BE2C (cell line): ENCODE measurements at places on chromosomes 12 and 14.

DNA sequence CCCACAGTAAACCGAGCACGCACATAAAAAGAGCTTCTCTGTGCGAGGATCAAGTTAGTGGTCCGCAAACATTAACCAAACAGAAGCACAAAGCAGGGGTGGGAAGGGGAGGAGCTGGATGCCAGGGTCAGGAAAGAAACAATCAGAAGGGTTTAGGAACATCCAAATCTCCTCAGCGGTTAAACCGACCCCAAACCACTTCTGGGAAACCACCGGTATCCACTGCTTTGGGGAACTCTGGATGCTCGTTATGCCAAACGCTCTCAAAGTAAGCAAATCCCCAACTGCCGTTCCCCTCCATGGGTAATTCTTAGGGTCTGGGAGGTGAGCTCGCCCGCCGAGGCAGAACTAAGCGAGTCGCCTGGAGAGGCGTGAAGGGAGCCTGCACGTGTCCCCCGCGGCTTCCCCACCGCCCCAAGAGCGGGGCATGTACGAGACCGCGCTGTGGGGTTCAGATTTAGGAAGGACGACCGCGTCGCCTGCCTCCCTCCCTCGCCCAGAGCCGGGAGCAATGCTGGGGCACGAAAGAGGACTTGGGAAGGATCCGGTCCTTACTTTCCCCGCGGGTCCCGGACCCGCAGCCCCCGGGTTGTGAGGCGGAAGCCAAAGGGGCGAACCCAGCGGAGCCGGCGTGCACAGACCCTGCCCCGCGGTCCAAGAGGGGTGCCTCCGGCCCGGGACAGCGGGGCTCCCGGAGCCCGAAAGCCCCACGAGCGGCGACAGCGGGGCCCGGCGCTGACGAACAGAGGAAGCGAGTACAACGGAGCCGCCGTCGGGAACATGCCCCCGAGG, 711 bp downstream of the SBNO1 start:
- peak; percentile 21 for DNase-seq

GRCh38 chr12:120993496-120993895, 15.2 kb downstream of the HNF1A start:
- DNase-seq, result no peak

GRCh38 chr12:66587912-66588311, 91.0 kb downstream of the GRIP1 start:
- DNase-seq, result no peak

DNA sequence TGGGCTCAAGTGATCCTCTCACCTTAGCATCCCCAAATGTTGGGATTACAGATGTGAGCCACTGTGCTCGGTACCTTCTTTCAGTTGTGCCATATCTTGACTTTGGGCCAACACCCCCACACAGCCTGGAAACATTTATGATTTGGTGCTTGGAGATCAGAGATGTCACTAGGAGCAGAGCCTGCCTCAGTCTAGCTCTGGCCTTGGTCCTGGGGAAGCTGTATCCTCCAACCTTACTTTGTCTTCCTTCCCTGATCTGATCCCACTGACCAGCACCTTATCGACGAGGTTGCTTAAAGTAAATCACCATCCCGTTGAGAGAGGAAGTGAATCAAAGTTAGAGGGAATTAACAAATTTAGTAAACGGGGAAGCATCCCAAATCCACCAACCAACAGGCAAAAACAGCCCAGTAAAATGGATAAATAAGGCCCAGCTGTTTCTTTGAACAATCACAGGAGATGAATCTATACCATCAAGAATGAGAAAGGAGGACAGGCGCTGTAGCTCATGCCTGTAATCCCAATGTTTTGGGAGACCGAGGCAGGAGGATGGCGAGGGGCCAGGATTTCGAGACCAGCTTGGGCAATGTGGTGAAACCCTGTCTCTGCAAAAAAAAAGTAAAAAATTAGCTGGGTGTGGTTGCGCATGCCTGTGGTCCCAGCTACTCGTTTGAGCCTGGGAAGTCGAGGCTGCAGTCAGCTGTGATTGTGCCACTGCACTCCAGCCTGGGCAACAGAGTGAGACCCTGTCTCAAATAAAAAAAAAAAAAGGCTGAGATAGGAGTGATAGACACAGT, 3.4 kb downstream of the PLBD2 start:
- no peak for DNase-seq

DNA sequence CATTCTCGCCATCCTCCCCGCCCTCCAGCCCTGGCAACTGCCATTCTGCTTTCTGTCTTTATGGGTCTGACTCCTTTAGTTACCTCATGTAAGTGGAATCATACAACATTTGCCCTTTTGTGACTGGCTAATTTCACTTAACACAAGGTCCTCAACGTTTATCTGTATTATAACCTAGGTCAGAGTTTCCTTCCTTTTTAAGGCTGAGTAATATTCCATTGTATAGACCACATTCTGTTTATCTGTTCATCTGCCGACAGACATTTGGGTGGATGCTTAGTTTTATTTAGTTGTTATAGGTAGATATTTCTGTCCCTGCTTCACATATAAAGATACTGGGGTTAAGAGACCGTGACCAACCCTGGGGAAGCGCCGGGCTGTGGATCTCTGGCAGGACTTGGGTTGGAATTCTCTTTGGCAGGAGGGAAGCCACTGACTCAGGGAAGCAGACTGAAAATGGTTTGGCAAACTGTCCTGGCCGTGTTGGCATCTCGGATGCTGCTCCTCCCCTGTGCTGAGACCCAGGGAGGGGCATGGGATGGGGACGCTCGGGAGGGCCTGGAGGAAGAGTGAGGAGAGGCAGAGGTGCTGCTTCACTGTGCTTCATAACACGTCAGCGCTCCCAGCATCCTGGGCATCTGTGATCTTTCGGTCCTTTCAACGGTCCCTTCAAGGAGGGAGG, 38.9 kb downstream of the TEAD4 start:
- no peak for DNase-seq

GRCh38 chr12:22100958-22101748, 55.1 kb downstream of the CMAS start:
- DNase-seq, result peak; percentile 49

DNA sequence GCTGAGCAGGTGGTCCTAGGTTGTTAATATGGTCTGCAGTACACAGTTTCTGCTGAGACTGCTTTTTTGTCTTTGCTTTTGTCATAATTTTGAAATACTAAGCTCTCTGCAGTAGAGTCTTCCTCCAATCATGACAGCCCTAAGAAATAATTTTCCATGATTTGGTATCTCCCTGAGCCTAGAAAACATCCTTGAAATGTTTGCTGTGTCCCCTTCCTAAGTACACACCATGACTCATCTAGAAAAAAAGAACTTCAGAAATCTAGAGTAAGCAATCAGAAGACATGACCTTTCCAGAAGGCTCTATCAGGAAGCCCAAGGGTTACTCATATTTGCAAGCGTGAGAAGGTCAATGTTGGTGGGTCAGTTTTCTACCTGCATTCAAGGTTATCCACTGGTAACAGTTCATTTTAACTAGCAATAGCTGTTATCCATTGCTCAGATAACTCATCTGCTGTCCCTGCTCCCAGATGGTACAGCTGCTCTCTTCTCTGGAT, 16.4 kb downstream of the DAD1 start:
- DNase-seq, result no peak

DNA sequence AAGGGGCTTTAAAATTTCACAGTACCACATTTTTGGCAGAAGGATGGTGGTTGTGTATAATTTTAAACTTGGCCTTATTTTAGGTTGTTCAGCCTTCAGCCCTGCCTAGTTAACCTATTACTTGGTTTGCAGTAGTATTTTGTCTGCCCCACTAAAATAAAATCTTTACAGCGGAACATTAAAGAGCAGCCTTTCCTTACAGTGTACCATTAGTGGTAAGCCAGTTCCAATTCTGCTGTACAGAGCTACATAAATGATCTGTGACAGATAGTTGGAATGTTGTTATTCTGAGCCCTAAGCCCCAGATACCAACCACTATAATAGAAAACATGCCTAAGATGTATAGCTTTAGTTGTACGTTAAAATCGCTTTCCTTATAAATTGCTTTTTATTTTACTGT, 56.2 kb downstream of the SLC38A6 start:
- DNase-seq, result no peak

DNA sequence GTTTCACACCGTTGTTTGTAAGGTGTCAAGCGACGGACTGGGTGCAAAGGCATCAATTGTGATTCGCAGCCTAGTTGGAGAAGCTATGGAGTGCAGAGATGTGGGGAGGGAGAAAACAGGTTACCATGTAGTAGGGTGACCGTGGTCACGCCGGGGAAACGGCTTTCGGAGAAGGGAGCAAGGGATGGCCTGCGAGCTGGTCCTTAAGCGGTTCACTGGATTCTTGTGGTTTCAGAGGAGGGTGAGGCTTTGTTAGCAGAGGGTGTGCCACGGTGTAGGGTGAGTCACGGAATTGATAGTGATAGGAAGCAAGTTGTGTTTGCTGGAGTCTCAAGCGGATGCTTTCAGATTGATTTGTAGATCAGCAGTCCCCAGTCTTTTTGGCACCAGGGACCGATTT, 2.3 kb downstream of the PIWIL1 start:
- no peak for DNase-seq

DNA sequence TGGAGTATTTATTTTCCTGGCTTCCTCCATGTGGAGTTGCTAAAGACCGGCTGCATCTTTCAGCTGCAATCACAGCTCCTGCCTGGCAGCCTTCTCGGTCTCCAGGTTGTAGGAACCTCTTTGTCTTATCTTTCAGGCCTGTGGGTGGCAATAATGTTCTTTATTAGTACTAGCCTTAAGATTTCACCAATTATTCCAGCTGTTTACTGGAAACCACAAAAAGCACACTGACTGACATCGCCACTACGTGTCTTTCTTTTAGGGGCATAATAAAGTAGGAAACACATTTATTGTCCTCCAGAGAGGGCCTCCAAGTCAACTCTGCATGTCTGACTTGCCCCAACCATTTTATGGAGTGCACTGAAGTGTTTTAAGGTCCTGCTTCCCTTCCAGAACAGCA, 1116.5 kb upstream of the TMEM132C start:
- DNase-seq, result no peak

- no peak for DNase-seq
Measured at GRCh38 chr14:103898204-103898603, 30.1 kb upstream of the TDRD9 start.

GRCh38 chr14:54342806-54343205, 54.0 kb upstream of the CDKN3 start:
- DNase-seq, result no peak

DNA sequence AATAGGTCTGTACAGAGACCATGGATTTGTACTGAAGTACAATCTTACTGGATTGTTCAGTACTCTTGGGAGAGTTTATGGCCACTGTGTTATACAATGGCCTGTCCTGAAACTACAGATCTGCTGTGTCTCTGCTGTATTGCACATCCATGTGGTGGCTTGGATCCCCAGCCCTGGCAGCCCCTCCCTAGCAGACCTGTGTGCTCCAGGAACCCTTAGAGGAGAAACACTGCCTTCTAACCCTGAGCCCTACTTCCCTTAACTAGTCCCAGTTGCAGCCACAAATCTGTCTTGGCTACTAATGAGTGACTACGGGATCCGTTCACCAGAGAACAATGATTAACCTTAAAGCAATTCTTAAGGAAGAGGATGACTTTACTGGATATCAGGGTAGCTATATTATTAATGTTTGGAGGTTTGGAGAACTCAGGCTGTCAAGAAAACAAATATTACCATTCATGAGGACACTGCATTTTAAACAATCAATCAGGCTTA, 27.7 kb downstream of the RNF34 start:
- DNase-seq, result no peak

DNA sequence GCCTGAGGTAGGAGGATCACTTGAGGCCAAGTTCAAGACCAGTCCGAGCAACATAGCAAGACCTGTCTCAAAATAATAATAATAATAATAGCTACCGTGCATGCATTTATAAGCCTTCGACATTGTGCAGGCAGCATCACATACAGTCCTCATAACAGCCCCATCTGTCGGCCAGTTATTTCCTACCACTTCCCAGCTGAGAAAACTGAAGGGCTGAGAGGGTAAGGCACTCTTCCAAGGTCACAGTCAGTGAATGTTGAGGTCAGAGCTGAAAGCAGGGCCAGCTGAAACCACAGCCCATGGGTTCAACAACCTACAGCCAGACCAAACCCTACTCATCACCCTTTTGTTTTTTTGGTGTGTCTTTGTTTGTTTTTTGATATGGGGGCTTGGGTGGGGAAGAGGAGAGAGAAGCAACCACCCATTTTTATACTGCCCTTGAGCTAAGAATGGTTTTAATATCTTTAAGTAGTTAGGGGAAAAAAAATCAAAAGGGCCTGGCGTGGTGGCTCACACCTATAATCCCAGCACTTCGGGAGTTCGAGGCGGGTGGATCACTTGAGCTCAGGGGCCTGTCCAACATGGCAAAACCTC, 16.8 kb upstream of the ITPK1 start:
- DNase-seq, result peak; percentile 58

DNA sequence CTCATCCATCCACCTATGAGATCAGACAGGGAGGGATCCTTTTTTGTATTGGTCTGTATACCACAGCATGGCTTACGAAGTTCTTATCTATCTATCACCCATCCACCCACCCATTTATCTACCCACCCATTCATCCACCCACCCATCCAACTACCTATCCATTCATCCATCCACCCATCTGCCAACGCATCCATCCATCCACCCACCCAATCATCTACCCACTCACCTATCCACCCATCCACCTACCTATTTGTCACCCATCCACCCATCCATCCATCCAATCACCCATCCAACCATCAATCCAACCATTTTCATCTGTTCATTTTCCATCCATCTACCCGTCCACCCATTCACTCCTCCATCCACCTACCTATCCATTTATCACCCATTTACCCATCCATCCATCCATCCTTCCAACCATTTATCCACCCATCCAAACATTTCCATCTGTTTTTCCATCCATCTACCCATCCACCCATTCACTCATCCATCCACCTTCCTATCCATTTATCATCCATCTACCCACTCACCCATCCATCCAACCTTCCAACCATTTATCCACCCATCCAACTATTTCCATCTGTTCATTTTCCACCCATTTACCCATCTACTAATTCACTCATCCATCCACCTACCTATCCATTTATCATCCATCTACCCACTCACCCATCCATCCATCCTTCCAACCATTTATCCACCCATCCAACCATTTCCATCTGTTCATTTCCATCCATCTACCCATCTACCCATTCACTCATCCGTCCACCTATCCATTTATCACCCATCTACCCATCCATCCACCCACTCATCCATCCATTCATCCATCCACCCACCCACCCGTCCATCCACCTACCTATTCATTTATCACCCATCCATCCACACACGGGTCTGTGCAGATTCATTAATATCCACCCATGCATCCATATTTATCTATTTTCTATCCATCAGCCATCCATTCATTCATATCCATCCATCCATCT, 13.3 kb downstream of the SDS start:
- no peak for DNase-seq
